CD8-positive, alpha-beta memory T cell (primary cell): ENCODE measurements at places on chromosomes 5 and 9. TPM values are rescaled to one million over a fixed set of nuclear protein-coding genes. Genes with fewer than 3 reads are reported as not detected.

- no peak for DNase-seq
Measured at GRCh38 chr5:118022062-118022461, 966.3 kb downstream of the DTWD2 start.

DNA sequence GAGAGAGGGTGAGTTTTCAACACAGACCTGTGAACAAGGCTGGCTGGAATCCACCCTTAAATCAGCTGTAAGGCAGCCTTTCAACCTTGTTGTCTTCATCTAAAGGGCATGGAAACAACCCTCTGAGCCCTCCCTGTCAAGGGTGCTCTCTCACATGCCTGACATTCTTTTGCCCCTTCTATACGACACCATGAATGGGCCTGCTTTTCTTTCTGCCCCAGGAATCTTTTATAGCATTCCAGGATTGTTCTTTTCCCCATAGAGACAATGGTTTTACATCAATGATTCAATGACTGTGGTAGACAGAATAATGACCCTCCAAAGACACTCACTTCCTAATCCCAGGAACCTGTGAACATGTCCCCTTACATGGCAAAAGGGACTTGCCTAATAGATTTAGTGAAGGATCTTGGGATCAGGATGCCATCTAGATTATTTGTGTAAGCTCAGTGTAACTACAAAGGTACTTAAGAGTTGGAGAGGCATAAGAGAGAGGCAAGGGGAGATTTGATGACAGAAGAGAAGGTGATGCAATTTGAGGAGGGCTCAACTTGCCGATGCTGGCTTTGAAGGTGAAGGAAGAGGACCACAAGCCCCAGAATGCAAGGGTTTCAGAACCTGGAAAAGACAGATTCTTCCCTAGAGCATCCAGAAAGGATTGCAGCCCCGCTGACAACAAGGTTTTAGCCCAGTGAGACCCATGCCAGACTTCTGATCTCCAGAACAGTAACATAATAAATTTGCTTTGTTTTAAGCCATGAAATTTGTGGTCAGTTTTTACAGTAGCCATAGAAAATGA is 29.2 kb upstream of the HMHB1 start:
- no peak for DNase-seq

DNA sequence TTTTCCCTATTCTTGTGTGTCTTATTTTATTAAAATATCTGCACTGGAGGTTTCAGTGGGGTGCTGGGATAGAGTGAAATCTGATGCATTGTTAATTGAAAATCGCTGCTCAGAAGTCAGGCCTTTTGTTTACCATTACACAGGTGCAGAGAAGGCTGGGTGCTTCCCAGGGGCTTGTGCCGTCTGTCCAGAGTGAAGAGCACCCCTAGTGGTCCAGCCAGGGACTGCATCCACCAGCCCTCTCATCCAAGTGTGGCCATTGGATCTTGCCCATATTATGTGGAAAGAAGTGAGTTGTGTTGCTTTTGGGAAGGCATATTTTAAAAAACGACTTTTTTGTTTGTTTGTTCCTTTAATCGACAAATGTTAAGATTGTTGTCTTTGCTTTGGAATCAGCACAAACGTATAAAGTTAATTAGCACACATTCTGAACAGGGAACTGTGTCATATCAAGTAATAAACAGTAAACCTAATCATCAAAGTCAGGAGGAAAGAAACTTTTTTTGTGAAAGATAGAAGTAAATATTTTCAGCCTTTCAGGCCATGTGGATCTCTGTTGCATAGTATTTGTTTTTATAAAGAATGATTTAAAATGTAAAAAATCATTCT is 315.6 kb downstream of the MTRR start:
- DNase-seq = no peak

- no peak for DNase-seq
Measured at GRCh38 chr9:4116723-4117460, 183.0 kb downstream of the GLIS3 start.

- DNase-seq = no peak
Measured at GRCh38 chr5:153496835-153497234, 6.4 kb downstream of the GRIA1 start.

DNA sequence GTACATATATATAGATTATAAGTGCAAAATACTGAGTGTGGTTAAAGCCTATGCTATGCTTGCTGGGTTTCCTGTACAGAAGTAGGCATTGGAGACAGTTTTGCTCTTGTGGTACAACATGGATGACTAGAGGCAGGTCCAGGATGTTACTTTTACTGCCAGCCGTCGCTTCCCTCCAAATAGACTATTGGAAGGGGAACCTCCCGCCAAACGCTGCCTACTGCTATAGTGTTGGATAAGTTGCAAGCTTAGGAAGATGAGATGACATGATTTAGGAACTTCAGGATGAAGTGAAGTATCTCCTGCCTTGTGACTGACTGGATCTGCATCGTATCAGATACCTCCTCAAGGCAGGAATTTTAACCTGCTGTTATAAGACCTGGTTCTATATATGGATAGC is 30.9 kb downstream of the JAK2 start:
- DNase-seq = no peak

DNA sequence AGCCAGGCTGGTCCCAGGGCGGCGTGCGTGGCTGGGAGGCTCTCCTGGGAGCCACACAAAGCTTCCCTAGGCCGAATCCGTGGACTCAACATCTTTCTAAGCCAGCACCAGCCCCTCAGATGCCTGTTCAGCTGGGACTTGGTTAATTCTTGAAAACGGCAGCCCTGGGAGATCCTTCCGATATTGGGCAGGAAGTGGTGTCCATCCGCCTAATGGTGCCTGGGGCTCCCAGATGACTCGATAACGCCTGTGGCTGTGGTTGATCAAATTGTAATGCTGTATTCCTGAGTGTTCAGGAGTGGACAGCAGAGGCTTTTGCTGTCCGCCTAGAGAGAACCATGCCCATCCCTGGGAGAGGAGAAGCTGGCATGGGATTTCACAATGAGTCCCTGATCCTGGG is 14.1 kb downstream of the KCNT1 start:
- DNase-seq = no peak

GRCh38 chr9:136549010-136549980 is 3.4 kb upstream of the NOTCH1 start:
- DNase-seq = no peak

- no peak for DNase-seq
Measured at GRCh38 chr5:95712347-95712958, 18.7 kb upstream of the RHOBTB3 start.

DNA sequence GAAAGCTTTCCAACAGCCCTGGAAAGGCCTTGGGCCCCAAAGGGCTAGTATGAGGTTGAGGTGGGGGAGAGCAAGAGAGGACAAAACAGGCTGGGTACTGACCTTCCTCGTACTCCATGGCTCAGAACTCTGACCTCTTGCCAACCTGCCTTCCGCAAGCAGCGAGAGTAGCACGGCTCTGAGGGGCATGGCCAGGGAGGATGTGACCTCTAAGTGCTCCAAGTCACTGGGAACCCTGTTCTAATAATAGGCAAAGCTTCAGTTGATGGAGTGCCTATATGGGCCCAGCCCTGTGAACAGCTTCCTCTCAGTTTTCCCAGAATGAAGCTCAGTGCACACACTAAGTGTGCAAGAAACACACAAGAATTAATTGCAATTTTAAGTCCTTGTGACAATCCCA is 127.6 kb upstream of the GABRP start:
- DNase-seq = no peak

DNA sequence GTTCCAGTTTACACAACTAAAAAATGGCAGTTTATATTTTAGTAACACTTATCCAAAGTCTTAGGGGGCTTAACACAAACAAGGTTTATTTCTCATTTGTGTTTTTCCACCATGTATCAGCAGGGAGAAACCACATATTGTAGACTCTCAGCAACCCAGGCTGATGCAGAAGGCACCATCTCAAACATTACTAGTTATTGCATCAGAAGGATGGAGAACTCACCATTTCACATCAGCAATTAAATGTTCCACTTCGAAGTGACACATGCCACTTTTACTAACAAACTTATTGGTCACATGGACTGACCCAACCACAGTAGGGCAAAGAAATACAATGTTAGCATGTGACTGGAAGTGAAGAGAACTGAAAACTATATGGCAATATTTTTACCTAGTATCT is 22.5 kb upstream of the SMC2 start:
- no peak for DNase-seq

DNA sequence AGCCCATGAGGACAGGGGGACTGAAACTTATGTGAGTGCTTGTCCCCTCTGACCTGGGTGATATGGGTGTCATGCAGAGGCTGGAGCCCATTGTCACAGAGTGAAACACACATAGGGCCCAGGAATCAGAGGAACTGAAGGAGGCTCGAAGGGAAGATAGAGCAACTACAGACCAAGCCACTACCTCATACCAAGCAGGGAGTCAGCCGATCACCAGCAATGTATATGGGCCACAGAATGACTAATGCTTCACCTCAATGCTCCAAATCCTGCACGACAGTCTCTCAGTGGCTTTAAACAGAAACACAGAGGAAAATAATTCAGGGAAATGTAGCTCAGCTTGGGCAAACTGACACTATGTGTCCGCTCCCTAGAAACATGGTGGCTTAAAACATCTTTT is 8.9 kb upstream of the FBXW11 start:
- DNase-seq = no peak

DNA sequence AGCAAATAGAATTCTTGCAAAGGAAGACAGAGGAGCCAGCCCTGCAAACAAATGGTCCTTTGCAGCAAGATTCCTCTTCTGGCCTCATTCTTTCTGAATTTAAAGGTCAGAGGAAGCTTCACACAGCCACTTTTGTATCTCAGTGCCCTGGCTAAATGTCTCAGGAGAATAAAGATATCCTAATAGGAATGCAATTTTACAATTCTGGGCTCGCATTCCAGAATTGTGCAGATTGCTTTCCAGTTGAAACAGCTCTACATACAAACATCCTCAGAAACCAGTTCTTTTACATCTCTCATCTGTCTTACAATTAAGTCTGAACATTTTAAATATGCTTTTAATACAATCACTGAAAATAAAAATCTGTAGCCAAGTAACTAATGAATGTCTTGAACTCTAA is 14.6 kb upstream of the ACOT12 start:
- DNase-seq = no peak

GRCh38 chr9:84750152-84750865 is 80.8 kb downstream of the NTRK2 start:
- DNase-seq = no peak

DNA sequence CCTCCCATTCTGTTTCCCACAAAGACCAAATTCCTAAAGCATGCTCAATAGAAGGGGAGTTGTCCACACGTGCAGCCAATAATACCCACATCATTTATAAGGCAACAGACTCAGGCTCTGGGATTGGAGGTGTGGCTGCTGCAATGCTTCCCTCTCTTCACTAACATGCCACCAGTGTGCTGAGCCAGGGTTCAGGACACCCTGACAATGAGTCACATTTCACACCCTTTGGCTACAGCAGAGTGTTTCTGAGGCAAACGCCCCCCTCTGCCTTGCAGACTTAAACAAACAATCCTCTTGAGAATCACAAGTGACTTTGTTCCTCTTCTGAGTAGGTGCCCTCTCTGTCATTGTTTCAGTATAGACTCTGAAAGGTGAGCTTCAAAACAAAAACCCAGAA is 189.3 kb upstream of the TLE4 start:
- DNase-seq = no peak

GRCh38 chr5:150989695-150990094 is 30.7 kb upstream of the GPX3 start:
- no peak for DNase-seq

GRCh38 chr9:99594056-99594780 is 227.5 kb upstream of the NR4A3 start:
- DNase-seq = no peak

- DNase-seq = no peak
Measured at GRCh38 chr5:60958712-60959111, 13.7 kb downstream of the NDUFAF2 start.

GRCh38 chr5:142473038-142473437 is 148.2 kb upstream of the SPRY4 start:
- no peak for DNase-seq

DNA sequence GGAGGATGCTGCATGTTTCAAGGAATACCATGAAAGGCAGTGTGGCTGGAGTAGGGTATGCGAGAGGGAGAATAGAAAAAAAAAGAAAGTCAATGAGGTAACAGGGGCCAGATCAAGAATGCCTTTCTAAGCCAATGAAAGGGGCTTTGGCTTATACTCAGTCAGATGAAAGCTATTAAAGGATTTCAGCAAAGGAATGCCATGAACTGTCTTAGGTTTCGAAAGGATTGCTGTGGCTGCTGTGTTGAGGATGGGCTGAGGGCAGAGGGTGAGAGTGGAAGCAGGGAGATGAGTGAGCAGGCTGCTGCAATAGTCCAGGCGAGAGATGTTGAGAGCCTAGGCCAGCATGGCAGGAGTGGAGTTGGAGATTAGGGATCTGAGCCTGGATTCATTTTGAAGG is 135.4 kb upstream of the CKMT2 start:
- DNase-seq = no peak

GRCh38 chr5:124279146-124279876 is 467.1 kb downstream of the ZNF608 start:
- DNase-seq = no peak

DNA sequence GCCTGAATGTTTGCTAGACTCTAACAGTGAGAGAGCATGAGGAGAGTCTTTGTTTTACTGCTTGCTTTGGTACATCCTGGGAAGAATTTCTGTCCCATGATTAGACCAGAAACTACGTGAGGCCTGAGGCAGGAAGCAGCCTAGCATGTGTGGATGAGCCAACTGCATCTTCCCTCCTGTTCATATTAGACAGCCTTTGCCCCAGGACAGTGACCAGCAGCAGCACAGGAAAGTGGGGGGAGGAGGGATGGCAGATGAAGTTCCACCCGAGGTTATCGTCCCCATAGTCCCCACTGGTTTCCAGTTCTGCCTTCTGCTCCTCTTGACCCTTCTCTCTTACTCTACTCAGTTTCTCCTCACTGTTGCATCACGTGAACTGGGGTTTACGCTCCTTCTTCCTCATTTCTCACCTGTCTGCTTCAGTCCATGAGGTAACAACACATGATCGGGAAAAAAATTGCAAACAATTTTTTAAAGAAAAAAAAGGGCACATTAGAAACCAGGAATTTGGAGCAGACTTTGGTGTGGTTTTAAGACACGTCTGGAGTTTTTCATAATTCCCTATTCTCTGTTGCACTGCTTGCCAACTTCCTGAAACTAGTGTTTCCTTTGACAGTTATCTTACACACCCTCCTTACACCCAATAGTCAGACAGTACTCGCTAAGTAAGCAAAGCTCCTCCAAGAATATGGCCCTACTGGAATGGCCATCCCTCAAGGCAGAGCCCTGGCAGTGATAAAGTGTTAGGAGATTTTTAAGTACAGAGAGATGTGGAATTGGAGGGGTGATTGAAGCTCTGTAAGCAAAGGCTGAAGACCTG is 84.1 kb downstream of the SNX18 start:
- no peak for DNase-seq

SURF2 gene
- total RNA-seq = 35.2 TPM

TMEFF1 gene
- 0.37 TPM for total RNA-seq

SPEF2 gene
- total RNA-seq = 6.8 TPM

LCN1 gene
- not detected for total RNA-seq

SNCAIP gene
- not detected for total RNA-seq

ARHGEF28 gene
- 0.27 TPM for total RNA-seq

NUTM2G gene
- total RNA-seq = not detected

KCNMB1 gene
- not detected for total RNA-seq
